ENCODE measurements at places on chromosomes 2 and 18. TPM values are rescaled to one million over a fixed set of nuclear protein-coding genes. Genes with fewer than 3 reads are reported as not detected.

The SNTG2 gene
- not detected for total RNA-seq

The FNDC4 gene
- not detected for total RNA-seq

The CD226 gene
- total RNA-seq: 125 TPM

The SMAD2 gene
- total RNA-seq: 140 TPM

The LGALSL gene
- 0.64 TPM for total RNA-seq

The AQP12A gene
- total RNA-seq: not detected

The DQX1 gene
- 0.56 TPM for total RNA-seq

The XIRP2 gene
- not detected for total RNA-seq

The PLB1 gene
- 0.98 TPM for total RNA-seq

The HOXD1 gene
- total RNA-seq: not detected

The IHH gene
- total RNA-seq: 0.17 TPM
